ENCODE measurements at places on chromosomes 7 and 10.

GRCh38 chr10:91088300-91089140 lies 131.9 kb upstream of the PCGF5 start:
- peak; percentile 27 for DNase-seq

DNA sequence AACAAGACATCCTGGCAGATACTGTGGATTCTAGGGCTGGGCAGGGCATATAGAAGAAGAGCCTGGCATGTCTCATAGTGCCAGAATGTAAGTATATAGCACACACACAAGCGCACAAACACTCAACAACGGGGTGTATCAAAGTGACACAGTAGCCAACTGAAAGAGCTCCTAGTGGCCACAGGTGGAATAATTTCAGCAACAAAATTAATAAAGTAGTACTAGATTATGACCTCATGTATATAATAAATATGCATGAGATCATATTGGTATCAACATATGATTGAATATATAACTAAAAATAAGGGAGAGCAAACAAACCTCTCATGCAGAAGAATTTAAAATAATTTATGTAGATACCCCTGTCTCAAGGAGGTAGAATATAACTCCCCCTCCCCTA lies 72.4 kb upstream of the CXCL12 start:
- no peak for DNase-seq

DNA sequence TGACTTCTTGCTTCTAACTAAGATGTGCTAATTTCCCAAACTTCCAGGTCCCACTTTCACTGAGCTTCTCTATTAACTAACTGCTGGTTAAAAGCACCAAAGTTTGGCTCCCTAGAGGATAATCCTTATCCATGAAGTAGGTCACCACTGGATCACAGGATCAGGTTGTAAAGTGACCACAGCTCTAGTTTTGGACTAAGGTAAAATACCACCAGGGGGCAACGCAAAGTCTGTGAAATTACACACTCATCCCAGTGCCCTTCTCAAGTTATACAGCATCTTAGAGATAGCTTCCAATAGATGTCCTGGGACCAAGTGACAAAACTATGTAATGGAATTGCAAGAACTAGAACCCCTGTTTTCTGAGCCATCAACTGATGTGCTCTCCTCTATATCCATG lies 116.4 kb upstream of the ASAH2 start:
- peak; percentile 58 for DNase-seq

DNA sequence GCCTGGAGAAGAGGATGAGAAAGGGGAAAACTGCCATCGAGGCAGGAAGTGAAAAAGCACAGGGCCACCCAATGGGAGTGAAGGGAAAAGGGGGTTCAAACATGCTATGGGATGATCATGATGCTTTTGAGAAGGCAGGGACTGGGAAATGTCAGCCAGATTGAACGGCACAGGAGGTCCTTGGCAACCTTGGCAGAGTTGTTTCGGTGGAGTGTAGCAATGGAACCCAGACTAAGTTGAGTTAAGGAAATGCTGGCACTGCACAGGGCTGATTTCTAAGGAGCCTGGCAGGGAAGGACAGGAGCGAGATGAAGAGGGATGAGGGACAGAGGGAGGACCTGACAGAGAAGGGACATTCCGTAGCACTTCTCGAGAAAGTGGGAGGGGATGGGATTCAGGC lies 101.4 kb downstream of the PIP4K2A start:
- DNase-seq, result no peak

DNA sequence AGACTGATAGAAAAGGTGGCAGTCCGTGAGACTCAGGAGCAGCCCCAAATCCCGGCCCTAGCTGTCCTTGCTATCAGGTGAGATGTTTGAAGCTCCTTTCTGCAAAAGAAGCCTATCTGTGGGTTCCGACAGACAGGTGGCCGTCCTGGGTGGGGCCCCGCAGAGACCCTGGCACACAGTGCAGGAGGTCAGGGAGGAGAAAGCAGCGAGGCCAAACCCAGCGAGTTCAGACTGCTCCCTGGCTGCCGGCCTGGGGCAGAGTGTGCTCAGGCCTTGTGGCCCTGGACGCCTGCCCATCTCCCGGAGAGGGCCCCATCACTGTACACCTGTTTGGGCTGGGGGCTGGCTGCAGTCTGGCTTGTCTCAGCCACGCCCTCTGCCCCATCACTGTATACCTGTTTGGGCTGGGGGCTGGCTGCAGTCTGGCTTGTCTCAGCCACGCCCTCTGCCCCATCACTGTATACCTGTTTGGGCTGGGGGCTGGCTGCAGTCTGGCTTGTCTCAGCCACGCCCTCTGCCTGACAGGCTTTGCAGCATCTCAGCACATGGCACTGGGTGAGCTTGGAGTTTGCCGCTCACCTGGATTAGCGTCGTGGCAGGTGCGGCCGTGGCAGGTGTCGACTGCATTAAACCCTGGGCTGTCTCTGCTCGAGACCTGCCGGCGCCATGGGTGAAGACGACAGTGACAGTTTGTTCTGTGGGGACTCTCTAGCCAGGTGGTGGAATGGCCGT lies 11.8 kb upstream of the PRKAR1B start:
- DNase-seq, result no peak

GRCh38 chr7:116499168-116500077 lies at the start of gene CAV2:
Gene CAV2, plus strand, starts transcription at chr7:116499738. Its CDS starts 44 bp downstream, at chr7:116499782.
- peak; percentile 86 for DNase-seq

DNA sequence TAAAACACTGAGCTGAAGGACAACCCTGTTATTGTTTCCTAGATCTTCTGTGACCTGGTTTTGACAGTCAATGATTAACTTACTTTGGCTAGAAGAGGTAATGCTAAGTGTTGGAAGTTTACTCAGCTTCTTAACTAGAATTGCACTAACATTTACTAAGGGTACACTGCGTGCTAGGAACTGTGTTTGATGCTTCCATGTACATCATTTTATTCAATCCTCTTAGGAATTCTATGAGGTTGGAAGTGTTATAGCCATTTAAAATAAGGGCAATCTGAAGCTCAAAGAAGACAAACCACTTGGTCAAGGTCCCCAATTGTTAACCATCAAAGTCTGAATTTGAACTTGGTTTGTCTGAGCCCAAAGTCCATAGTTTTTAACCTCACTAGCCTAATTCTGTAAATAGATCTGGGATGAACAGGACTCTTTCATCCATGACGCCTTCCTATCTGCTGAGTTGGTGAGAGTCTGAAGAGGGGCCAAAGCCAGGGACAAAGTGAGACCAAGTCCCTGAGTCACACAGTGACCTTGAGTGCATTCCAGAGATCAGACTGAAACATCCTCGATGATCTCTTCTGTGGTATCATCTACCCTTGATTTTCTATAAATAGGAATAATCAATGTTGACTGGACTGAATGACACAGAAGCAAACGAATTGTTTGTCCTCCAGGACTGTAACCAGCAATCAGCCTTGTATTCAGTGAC lies 29.2 kb upstream of the ZNRF2 start:
- DNase-seq, result no peak

- DNase-seq, result peak; percentile 72
Observed at GRCh38 chr10:3850999-3851937, 66.3 kb upstream of the KLF6 start.

- DNase-seq, result peak; percentile 71
Observed at GRCh38 chr7:2641406-2642393, 9.9 kb downstream of the TTYH3 start.

Data from MCF 10A (cell line).